ENCODE measurements at places on chromosomes 4 and X.

DNA sequence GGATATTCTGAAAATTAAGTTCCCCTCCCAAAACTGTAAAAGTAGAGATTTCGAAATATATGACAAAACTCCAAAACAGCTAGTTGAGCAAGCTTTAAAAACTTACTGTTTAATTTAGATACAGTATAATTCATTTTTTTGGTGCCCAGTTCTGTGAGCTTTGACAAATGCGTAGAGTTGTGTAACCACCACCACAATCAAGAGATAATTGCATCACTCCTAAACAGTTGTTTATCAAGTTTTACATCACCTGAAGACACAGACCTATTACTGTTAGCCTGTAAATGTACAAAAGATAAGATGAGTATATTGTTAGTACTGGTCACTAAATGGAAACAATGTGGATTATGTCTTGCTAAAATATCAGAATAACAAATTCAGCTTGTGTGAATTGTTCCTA is 62.3 kb downstream of the ALG13 start:
- no peak for DNase-seq

- no peak for DNase-seq
Observed at GRCh38 chr4:158786121-158786601, 17.3 kb downstream of the FNIP2 start.

DNA sequence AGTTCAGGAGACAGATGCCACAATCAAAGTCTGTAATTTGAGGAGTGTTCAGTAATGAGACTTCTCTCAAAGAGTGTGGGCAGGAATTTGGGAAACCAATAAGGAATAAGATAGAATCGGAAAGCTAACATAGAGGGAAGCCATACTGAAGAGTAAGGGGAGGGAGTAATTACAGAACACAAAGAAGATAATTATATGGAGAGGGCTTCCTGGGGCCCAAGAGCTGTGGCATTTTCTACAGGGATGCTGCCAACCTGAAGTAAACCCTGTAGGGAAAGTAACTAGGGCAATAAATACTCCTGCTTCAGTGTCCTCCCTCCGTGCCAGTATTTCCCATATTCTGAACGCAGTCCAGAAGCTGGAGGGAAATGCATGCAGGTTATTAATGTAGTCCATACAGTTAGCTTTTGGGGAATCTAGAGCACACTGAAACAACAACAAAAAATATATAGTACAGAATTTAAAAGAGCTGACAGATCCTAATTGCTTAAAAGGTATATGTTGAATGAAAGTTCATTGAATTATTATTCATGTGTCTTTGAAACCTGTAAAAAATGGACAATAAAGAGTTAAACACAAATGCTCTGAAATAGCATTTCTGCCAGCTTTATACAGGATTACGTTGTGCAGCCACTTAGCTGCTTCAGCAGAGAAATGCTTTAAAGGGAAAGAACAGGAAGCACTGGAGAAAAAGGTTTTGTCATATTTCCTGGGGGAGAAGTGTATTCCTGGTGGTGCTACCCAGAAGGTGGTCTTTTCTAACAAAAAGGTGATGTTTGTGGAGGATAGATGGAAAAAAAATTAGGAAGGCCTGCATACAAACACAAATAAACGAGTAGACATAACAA is 48.0 kb downstream of the CXXC4 start:
- DNase-seq = no peak

- DNase-seq = no peak
Observed at GRCh38 chr4:87122252-87122651, 98.2 kb downstream of the KLHL8 start.

GRCh38 chrX:85619962-85620361 is 240.5 kb upstream of the POF1B start:
- DNase-seq = no peak

- peak; percentile 33 for DNase-seq
Observed at GRCh38 chr4:53706422-53707032, 115.2 kb upstream of the LNX1 start.

GRCh38 chr4:15544248-15544729 is 74.6 kb downstream of the CC2D2A start:
- DNase-seq = no peak

All from HEK293T (cell line).